Naive thymus-derived CD8-positive, alpha-beta T cell (primary cell): ENCODE measurements at places on chromosomes 16 and 17.

DNA sequence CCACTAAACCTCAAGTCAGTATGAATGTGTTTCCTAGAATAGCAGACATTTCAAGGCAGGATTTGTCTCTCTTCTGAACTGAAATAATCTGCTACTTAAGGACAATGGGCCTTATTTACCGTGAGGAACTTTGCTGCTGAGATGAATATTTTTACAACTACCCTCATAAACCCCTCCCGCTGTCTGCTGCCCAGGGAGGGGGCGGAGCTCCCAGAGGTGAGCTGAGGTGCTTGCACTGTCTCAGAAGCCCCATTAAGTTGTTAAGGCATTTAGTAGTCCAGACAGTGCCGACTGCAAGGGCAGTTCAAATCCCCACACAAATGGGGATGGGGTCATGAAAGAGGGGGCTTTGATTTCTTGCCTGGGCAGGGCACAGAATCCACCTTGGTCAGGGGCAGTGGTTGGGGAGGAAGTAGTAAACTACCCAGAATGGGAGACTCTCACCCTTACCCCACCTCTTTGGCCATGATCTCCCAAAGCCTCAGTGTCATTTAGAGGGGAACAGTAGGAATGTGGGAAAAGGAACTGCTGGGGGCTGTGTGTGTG, 19.2 kb downstream of the HNF1B start:
- no peak for DNase-seq

GRCh38 chr16:89912627-89913026, 6.0 kb upstream of the MC1R start:
- no peak for DNase-seq

- no peak for DNase-seq
These were observed 36.4 kb downstream of the TXNDC11 start for GRCh38 chr16:11706180-11706742.

- DNase-seq = no peak
These were observed 44.3 kb downstream of the XYLT1 start for GRCh38 chr16:17426451-17426850.

- DNase-seq = no peak
These were observed 8.5 kb downstream of the EFCAB3 start for GRCh38 chr17:62388856-62389255.

GRCh38 chr16:55543472-55543871, 23.0 kb upstream of the CAPNS2 start:
- DNase-seq = no peak

DNA sequence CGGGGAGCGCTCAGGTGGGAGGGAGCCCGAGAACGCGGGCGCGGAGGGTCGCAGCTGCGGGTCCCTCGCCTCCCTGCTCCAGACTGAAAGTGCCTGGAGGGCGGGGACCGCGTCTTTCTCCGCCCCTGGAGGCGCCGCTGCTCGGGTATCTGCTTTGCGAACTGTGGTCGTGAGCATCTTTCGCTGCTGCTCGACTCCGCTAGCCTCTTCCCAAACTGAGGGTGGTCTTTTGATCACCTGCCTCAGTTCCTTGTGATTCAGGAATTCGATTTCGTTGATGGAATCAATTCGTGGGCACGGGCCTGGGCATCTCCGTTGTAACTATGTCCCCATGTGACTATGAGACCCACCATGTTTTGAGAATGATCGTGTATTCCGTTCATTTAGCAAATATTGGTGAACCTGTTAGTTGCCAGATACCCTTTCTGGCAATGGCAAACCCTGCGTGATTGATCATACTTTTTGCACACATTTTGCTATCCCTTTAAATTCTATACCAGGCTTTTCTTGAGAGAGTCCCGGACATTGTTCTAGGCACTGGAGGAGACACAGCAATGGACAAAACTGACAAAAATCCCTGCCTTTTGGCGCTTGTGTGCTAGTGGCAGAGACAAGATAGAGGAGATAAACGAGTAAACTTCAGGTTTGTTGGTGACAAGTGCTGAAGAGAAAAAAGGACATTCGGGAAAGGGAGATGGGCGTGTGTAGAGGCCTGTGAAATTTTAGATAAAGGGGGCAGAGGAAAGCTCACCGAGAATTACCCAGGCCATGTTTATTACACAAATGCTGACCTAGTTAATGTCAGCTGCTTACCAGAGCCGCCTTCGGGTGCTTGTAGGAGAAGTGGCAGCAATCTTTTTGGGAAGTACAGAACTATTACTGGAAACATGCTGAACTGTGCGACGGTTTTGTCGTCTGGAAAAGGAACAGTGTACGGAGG, 948 bp downstream of the UTP18 start:
- DNase-seq = no peak

DNA sequence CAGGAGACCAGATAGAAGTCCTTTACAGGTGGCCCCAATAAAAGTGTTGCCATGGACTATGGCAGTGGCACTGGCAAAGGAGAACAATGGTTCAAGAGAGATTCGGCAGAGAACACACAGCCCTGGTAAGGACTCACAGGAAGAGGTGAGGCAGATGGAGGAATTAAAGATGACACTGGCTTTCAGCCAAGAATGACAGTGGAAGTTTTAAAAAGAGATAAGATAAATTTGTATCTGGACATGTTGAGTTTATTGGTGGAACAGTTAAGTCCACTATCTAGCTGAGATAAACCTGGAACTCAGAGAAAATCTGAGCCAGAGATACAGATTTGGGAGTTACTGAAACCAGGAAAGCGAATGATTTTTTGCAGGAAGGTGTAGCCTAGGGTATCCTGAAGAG, 20.1 kb downstream of the CMC2 start:
- DNase-seq = no peak

- DNase-seq = no peak
These were observed 2.9 kb downstream of the ARMC5 start for GRCh38 chr16:31461921-31462804.

GRCh38 chr17:67557052-67557845, 160.5 kb upstream of the NOL11 start:
- DNase-seq = no peak

DNA sequence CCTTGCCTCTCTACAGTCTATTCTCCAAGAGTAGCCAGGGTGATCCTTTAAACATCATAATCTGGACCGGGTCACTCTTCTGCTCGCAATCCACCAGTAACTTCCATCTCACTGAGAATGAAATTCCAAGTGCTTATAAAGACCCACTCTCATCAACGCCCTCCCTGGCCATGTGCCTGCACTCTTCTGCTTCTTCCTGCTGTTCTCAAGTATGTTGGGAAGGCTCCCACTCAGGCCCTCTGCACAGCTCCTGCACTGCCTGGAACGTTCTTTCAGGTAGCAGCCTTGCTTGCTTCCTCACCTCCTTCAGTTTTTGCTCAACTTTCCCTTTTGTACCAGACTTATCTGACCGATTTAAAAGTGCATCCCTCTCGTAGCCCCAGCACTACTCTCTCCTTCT, 44.4 kb downstream of the BRD7 start:
- DNase-seq = no peak

- DNase-seq = no peak
These were observed 25.2 kb downstream of the NME3 start for GRCh38 chr16:1745900-1746692.

- no peak for DNase-seq
These were observed 327.9 kb downstream of the HS3ST4 start for GRCh38 chr16:26019381-26020242.

- DNase-seq = no peak
These were observed 136.7 kb upstream of the NUDT7 start for GRCh38 chr16:77585379-77586251.

DNA sequence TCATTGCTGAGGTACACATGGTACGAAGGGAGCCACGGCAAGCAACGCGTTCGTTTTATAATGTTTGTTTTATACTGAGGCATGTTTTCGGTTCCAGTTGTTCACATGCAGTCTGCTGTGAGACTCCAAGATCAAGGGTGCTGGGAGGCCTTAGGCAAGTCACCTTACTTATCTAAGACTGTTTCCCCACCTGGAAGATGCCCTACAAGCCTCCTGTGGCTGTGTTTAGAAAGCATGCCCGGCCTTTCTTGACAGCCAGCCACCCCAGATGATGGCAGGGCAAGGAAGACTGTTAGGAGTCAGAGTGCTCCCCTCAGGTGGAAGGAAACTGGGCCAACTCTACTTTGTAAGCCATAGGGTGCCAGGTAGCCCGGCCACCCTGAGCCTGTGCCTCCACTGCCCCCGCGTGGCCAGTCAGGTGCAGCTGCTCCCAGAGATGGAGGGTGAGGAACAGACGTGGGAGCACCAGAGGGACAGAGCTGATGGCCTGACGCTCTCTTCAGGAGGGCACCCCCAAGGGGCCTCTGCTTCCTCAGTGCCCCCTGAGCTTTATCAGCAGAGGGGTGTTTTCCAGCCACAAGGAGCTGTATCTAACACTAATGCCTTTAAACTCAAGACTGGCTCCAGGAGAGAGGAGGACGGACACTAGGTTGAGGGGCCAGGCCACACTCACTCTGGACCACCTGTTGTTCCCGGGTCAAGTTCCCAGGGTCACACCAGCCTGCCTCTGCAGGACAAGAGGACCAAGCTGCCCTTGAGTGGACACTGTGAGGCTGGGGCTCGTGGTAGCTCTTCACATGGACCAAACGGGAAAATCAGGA, 5.4 kb downstream of the NAT9 start:
- peak; percentile 80 for DNase-seq

GRCh38 chr16:73125850-73126524, 78.1 kb upstream of the ZFHX3 start:
- no peak for DNase-seq

- no peak for DNase-seq
These were observed 2.8 kb upstream of the ALDOC start for GRCh38 chr17:28579526-28579925.

DNA sequence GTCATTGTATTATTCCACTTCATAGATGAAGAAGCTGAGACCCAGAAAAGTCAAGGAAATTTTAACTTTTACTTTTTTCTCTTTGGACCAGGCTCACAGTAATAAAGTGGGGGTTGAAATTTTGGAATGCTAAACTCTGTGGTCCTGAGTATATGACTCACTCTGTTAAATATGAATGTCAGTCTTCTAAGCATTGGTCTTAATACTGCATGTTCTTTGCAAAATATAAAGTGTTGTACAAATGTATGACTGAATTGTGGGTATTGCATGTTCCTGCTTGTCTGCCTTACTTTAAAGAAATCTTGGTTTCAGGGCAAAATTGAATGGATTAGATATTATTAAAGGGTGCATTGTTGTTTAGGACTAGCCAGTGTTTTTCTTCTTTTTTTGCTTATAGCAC, 950.8 kb upstream of the GOT2 start:
- no peak for DNase-seq

GRCh38 chr17:1931844-1932579, 93.1 kb downstream of the RTN4RL1 start:
- DNase-seq = no peak

DNA sequence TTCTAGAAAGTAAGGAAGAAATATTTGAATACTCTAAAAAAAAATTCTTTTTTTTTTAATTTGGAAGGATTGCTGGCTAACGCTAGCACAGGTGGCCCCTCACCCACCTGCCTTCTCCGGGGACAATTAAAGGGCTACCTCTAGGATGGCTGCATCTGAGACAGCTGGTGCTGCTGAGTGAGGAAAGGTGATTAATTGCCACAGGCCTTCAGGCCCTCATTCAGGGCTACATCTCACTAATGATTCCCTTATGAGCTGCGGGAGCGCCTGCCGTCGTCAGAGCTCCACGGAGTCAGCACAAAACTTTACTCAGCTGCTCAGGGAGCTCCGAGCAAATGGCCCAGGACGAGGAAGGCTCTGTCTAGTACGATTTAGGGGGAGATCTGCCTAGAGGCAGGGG, 27.0 kb upstream of the AKTIP start:
- DNase-seq = no peak

- DNase-seq = no peak
These were observed 94.2 kb downstream of the HELZ start for GRCh38 chr17:67150826-67151225.

DNA sequence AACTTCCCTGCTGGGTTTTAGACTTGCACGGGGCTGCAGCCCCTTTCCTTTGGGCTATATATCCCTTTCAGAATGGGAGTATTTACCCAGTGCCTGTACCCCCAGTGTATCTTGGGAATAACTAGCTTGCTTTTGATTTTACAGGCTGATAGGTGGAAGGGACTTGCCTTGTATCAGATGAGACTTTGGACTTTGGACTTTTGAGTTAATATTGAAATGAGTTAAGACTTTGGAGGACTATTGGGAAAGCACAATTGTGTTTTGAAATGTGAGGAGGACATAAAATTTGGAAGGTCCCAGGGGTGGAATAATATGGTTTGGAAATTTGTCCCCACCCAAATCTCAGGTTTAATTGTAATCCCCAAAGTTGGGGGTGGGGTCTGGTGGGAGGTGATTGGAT, 393.8 kb upstream of the KIF2B start:
- DNase-seq = no peak

GRCh38 chr17:45315648-45316433, 979 bp downstream of the MAP3K14 start:
- peak; percentile 3 for DNase-seq

DNA sequence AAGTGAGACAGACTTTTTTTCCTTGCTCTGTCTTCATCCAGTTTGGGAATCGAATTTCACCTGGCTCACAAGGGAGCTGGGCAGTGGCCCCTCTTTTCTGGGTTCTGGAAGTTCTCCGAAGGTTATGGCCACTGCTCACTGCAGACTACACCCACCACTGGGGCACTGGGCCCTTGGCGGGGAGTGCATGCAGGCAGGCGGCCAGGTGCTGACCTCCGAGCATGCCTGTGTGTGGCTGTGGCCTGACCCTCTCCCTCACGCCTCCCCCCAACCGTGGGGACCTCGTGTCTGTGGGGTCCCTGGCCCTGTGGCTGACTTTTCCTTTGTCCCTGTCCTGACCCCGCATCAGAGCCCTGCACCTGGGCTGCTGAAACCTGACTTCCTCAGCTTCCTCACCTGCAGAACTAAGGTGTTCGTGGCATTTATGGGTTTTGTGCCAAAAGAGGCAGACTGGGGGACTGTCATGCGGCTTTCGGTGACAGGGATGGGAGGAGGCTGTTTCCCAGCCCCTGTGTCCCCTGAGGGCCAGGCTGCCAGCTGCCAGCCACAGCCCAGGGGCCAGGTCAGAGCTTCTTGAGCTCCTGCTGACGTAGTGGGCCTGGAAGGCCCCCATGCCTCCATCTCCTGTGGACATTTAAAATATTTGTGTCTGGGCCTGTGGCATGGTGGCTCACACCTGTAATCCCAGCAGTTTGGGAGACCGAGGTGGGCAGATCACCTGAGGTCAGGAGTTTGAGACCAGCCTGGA, 21.4 kb downstream of the ASPSCR1 start:
- no peak for DNase-seq

- DNase-seq = no peak
These were observed 114.6 kb upstream of the TNRC6C start for GRCh38 chr17:77843896-77844295.

DNA sequence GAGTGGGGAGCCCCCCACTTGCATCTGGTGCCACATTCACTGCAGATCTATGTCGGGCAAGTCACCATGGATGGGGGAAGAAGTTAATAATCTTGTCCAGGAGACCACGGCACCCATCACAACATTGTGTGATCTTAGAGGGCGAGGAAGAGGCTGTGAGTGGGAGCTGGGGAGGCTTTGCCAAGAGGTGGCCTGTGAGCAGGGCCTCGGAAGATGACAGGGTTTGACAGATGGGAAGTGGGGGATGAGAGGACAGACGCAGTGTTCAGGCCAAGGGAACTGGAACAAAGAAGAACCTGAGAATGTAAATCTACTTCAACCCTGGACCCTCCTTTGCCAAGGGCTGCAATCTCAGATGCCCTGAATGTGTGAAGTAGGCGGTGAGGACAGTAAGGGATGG, 12.4 kb downstream of the ACE start:
- no peak for DNase-seq
